Stimulated activated CD8-positive, alpha-beta memory T cell treated with anti-CD3 and anti-CD28 coated beads, Interleukin-15, amount 100 ng/mL, for 24 hours (primary cell): ENCODE measurements at places on chromosomes 16 and 17.

- no peak for DNase-seq
These were observed 20.1 kb downstream of the NKD1 start for GRCh38 chr16:50568187-50568815.

- no peak for DNase-seq
These were observed 273.2 kb downstream of the CDH8 start for GRCh38 chr16:61763013-61763412.

GRCh38 chr17:33390479-33391176 lies 97.5 kb upstream of the ASIC2 start:
- no peak for DNase-seq

- no peak for DNase-seq
These were observed 87.8 kb downstream of the SMG6 start for GRCh38 chr17:2215616-2216364.

- no peak for DNase-seq
These were observed 5.4 kb upstream of the HNF1B start for GRCh38 chr17:37750292-37750691.

- DNase-seq: no peak
These were observed 22.3 kb downstream of the CDH11 start for GRCh38 chr16:65099607-65100006.

DNA sequence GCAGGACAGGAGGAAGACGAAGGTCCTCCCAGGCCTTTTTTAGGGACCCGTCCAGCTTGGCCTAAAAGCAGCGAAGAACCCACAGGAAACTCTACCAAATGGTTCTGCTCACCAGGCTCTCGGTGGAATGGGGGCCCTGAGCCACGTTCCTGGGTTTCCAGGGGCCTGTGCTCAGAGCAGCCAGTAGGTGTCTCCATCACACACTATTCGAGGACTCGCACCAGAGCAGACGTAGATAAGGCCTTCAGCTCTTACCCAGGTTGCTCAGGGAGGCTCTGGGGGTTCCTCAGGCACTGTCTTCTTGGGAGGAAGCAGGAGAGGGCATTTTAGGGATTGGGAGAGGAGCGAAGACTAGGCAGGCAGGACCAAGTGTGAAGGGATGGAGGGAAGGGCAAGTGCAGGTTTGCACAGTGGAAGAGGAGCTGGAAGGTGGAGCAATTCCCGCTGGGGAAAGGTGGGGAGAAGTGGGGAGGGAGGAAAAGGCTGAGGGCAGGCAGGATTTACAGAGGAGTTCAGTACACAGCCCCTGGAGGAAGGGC lies 157.1 kb downstream of the RGS9 start:
- DNase-seq: peak; percentile 7

DNA sequence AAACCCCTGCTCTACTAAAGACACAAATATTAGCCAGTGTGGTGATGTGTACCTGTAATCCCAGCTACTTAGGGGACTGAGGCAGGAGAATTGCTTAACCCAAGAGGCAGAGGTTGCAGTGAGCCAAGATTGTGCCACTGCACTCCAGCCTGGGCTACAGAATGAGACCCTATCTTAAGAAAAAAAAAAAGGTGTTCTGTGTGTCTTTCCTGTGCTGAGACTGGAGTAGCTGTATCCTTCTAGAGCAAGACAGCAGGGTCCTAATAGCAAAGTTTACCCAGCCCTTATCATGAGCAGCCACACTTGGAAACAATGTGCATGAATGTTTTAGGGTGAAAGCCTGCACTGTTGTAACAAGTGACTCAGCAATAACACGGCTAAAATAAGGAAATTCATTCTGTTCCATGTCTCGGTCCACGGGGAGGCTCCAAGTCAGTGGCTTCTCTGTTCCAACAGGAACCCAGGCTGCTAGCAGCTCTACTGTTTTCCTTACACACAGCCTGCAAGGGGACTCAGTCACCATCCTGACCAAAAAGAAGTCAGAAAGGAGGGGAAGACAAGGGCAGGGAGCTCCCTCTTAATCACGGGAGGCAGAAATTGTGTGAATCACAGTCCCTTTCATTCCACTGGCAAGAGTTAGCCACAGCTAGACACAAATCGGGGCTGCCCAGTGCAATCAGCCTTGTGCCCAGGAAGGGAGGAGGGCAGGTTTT lies 7.1 kb upstream of the SLC5A11 start:
- DNase-seq: no peak

GRCh38 chr17:39097150-39097519 lies 54.3 kb downstream of the PLXDC1 start:
- no peak for DNase-seq

DNA sequence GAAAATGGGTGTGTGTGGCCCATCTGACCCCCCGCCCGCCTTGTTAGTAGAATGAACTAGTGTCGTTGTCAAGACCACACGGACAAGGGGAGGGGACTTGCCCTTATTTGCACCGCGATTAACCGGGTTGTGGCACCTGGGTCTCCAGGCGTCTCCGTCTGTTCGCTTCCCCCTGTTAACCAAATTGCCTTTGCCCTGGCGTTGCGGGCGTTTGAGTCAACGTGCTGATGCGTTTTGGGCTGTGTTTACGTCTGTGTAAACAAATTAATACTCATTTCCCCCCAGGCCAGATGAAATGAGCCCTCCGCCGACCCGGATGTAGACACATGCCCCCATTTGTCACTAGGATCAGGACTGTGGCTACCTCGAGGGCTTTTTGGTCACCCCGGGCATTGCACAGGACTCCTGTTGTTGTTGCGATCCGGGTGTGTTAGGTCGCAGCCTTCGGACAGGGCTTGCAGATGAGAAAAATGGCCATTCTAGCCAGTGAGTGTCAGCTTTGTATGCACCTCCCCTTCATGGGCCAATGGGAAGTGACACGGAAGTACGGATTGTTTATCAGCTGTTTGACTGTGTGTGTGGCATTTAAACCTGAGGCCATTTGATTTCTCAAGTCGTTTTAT lies 906 bp downstream of the RBL2 start:
- no peak for DNase-seq

DNA sequence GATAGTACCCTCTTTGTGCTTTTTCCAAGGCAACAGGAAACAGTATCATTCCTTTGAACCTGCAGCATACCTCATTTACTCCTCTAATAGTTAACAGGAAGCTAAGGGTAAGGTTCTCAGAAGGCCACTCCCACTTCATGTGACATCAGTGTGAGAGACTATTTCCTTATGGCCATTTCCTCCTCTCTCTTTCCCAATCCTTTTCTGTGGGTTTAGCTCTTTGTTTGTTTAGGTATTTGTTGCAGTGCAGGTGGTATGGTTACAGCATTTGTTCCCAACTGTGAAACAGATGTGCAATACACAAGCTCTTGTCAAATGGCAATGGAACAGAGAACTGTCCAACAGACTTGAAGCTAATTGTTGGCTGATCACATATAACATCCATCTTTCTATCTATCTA lies 14.7 kb downstream of the TMC5 start:
- DNase-seq: no peak

GRCh38 chr16:15949210-15950160 lies at the start of gene ABCC1:
Gene ABCC1, plus strand, starts transcription at chr16:15949616. Its CDS starts 136 bp downstream, at chr16:15949752.
- peak; percentile 42 for DNase-seq

DNA sequence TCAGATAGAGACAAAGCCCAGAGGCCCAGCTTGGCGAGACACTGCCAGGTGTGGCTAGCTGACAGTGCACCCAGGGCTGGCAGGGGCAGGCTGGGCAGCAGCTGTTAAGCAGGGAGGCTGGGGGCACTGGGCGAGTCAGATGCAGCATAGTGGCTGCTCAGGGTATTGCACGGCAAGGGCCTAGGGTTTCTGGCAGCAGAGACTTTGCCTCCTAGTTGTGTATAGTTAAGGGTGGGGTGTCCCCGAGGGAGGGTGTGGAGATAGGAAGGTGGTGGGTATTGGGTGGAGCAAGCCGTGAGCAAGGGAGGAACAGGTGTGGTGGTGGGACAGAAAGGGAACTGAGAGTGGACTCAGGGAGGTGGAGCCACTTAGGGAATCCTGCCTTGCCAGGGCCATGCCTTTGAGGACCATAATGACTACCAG lies 66.0 kb downstream of the SMPD3 start:
- no peak for DNase-seq

DNA sequence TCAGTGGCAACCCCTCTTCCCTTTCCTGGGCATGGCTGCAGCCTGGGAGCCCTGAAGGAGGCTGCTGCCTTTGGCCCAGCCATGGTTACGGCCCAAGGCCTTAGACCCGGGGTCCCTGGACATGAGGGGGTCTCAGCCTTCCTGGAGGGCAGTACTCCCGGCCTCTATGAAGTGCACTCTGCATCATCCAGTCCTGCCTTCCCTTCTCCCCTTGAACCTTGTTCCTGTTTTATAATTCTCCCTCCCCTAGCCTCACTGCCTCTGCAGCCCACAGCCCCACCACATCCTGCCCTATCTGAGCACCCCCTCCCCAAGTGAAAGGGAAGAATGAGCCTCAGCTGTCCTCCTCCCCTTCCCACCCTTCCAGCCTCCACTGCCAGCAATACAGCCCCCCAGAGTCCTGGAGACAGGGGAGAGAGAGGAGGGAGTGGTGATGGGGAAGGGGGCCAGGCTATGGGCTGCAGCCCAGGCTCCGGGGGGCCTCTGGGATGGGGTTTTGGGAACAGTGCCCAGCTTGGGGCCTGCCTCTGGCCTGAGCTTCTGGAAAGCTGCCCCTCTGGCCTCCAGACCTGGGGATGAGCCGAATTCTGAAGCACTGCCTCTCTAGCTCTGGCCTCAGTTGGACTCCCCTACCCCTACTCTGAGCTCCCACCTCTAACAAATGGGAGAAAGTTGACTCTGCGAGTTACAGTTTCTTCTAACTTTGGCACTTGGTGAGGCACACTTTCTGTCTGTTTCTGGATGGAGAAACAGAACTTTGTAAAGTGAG lies 7.6 kb downstream of the CCR7 start:
- DNase-seq: no peak

GRCh38 chr16:86761111-86762031 lies 183.0 kb downstream of the FOXL1 start:
- peak; percentile 42 for DNase-seq

DNA sequence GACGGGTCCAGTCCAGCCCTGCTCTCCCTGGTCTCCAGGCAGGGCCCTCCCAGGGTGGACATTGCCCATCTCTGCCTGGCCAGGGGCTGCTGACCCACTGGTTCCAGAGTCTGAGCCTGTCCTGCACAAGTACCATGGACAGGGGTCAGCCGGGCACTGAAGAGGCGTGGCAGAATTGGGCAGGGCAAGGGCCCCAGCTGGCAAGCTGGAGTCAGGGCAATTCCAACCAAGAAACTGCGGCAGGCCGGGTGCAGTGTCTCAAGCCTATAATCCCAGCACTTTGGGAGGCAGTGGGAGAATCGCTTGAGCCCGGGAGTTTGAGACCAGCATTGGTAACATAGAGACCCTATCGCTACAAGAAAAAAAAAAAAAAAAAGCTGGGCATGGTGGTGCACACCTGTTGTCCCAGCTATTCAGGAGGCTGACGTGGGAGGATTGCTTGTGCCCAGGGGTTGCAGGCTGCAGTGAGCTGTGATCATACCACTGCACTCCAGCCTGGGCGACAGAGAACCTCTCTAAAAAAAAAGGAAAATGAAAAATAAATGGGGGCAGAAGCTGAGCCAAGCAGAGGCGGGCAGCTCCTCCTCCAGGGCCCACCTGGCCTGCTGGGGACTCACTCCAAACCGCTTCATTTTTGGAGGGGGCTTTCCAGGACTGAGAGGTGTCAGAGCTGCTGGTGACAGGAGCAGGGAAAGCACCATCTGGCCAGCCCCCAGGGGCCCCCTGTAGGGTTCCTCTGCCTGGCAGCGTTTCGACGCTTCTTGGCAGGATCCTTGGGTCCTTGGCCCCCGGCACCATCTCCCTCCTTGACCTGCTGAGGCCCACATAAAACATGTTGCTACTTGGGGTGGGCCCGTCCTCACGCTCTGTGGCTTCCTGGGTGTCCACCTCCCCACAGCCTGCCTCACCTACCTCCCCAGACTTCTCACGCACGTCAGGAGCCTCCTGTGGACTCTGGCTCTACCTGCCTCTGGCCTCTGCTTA lies 2.9 kb upstream of the MAFG start:
- no peak for DNase-seq

- DNase-seq: no peak
These were observed 88.5 kb downstream of the GSG1L start for GRCh38 chr16:27974896-27975540.

DNA sequence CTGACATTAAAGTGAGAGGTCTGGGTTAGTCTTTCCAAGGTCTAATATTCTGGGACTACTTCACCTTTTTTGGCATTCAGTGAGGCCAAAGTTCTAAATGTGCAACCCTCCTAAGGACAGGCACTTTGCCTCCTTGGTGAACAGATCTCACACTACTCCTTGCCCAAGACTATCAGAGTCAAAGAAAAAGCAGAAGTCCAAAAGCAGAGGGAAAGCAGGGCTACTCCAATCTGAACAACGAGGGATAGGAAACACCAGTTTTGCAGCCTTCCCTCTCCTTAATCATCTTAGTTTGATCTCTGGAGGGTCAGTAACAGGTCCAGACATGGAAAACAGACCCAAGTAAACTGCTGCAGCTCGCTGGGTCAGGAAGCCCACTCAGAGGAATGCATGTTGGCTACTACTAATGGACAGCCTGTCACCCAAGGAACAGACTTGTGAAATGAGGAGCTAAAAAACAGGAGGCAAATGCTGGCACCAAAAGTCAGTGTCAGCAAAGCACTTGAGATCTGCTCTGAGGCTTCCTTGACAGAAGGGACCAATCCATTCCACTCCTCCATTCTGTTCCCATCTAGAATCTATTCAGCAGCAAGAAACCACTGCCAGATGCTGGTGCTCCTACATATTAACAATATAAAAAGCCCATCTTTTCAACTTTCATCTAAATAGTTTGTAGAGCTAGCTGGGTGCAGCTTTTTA lies 29.9 kb downstream of the DCUN1D3 start:
- no peak for DNase-seq

GRCh38 chr16:31467858-31468257 lies 4.1 kb upstream of the TGFB1I1 start:
- DNase-seq: no peak

- no peak for DNase-seq
These were observed 78.1 kb downstream of the SKAP1 start for GRCh38 chr17:48351911-48352332.

DNA sequence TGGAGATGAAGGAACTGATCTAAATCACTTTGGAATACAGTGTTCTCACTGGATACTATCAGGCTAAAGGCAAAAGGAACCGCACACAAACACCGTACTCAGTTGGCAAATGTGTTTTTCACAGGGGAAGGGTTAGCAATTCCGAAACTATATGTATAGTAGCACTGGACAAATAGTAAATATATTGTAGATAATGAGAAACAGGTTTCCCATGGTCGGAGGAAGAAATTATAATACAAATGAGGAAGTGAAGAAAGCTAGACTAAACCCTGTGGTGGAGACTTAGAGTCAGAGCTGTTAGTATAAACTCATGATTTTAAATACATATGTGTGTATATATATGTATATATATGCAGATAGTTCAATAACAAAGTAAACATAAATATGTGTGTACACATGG lies 414.1 kb upstream of the SALL1 start:
- DNase-seq: no peak

GRCh38 chr16:2023092-2024031 lies 3.3 kb upstream of the NHERF2 start:
- peak; percentile 99 for DNase-seq

GRCh38 chr16:9443864-9444263 lies 352.4 kb downstream of the HAPSTR1 start:
- no peak for DNase-seq

DNA sequence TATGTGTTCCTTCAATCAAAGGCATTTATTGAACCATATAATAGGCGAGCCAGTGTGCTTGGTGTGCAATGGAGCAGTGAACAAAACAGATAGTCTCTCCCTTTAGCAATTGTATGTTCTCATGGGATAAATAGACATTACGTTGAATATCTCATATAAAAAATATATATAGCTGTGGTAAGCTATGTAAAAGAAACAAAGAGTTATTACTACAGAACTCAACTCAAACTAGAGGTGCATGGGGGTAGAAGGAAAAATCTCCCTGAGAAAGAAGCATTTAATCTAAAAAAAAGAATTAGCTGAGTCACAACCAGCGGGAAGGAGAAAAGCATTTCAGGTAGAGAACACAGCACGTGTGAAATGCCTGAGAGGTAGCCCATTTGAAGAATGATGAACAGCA lies 919.3 kb downstream of the CDH11 start:
- no peak for DNase-seq
